ENCODE measurements at places on chromosomes 7 and 10.

DNA sequence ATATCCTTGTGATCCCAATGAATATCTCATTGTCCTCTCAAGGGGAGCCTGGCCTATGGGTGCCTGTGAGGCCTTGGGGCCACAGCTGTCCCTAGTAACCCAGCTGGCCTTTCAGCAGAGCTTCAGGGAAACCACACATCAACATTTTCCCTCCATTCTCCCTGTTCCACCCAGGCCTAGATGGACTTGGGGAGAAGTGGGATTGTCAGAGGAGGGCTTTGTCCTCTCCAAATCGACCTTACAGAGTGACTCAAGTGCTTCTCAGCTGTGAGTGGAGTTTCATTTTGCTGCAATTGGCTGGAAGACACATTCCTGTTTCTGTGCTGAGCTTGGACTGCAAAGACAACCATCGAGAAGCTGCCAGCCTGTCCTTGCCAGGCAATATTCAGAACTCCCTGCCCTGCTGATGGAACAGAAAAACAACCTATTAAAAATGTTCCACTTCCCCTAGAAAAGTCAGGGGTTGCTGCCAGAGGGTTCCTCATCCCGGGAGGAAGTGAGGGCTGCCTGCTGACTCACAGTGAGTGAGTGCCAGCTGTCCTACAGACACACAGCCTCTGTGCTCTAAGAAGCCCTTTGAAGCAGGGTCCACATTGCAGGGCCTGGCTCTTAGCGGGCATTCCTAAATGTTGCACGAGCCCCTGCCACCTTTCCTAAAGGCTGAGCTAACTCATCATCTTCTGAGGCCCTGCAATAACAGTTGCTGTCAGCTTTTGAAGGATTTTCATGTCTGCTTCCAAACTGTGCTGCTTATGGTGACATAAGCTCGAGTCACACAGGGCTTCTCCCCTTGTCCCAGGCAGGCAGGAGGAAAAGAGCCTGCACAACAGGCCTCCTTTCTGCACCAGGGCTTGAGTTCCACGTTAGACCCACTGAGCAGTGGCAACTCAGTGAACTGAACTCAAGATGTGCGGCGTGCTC, 20.5 kb downstream of the STRA8 start:
- DNase-seq = peak; percentile 84

- DNase-seq = no peak
Measured at GRCh38 chr10:29304264-29304994, 15.6 kb downstream of the LYZL1 start.

DNA sequence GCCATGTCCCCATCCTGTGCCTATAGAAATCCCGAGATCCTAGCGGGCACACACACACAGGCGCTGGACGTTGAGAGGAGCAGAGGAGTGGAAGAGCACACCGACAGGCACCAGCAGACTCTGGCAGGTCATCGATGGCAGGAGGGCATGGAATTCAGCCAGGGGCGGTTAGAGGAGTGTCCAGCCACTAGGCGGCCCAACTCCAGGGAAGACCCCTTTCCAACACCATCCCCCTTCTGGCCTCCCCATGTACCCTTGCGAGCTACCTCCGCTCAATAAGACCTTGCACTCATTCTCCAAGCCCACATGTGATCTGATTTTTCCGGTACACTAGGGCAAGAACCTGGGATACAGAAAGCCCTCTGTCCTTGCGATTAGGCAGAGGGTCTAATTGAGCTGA, 356.0 kb upstream of the DPP6 start:
- no peak for DNase-seq

- no peak for DNase-seq
Measured at GRCh38 chr10:45374350-45375052, 485 bp downstream of the ALOX5 start.

DNA sequence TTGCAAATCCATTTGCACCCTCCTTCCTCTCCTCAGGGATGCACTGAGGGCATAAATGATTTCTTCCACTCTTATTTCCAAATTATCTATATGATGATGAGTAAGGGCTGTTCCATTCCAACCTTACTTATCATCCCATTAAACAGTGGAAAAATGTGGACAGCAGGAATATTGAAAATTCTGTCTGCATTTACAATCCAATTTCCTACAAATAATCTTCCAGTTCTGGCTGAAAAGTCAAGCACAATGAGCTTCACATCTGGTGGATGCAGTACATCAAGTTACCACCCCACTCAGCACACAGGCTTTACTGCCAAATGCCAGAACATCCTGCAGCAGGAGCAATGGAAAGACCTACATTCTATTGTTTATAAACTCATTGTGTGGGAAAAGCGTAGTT, 345.0 kb upstream of the STEAP1 start:
- DNase-seq = no peak

GRCh38 chr7:35529713-35530112, 165.2 kb downstream of the HERPUD2 start:
- DNase-seq = no peak

- no peak for DNase-seq
Measured at GRCh38 chr10:16606421-16606820, 84.7 kb upstream of the C1QL3 start.

DNA sequence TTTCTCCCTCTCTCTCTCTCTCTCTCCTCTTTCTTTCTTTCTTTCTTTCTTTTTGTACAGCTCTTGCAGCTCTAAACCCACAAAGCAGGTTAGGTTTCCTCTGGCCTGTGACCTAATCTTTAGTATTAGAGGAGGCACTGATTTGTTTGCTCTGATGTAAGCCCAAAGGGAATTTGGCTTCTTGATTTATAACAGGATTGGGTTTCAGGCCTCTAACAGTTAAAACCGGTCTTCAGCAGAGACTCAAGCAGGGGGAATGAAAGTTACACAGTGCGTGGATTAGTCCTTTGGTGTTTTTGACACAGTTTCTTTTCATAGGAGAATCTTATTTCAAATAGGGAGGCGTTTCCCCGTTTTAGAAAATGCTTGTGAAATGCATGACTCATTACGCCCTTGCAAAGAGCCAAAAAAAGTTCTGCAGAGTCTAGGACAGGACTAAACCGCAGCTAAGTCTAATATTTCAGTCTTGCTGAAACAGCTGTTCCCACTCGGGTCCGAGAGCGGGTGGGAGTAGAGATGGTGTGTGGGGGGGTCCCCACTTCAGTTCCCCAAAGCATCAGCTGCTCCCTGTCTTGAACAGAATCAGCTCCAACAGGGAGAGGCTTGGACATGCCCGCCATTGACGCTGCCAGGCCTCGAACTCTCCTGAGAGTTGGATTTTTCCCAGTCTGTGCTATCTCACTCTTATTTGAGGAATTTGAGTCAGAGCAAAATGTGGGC, 296.5 kb upstream of the PITRM1 start:
- DNase-seq = peak; percentile 76
